ENCODE measurements at places on chromosomes 1 and 21.

DNA sequence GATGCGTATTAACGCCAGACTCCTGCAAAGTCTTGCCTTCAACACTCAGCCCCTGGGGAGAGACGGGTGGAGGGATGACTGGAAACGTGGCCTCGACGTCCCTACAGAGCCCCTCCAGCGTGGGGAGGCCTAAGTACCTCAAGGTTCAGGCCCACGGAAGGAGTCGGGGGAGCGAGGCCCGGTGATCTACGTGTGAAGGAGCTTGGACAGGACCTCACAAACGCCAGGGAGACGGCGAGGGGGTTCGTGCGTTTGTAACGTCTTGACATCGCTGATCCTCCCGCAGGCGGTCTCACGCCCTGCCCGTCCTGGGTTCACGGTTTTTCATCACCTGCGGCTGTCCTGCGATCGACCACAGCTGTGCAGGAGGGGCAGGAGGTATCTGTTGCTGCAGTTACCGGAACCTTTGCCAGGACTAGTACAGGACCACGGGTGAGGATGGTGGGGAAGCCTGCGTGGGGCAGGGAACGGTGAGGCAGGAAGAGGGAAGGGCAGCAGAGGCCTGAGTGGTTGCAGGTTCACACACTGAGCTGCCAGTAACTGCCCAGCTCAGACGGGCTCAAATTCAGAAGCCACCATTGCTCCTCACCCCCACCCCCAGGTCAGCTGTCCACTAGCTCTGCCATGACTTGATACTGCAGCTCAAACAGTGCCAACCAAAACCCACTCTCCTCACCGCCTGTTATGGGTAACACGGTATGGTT, 889 bp upstream of the CCNL2 start:
- DNase-seq = no peak

DNA sequence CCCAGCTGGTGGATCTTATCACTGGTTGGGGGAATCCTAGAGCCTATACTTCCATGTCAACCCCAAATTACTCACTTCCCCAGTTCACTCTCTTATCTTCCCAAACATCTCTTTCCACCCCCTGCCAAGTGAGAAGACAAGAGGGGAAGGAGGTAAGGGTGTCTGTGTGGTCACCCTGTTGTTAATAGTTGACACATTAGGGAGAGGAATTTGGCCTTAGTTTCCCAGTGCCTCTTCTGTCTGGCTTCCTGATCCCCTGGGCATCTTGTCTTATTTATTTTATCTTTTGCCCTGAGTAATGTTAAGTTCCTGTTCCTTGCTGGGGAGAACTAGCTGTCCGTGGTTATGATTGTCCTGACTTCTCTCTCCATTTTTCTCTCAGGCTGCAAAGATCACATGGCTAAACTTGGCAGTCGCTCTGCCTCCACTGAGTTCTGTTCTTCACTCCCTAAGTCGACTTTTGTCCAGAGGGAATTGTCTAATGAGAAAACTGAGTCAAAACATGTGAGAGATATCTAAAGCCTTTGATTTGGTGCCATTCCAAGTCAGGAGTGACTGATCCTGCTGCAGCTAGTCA, 157.1 kb upstream of the SYT6 start:
- no peak for DNase-seq

- no peak for DNase-seq
Measured at GRCh38 chr1:53023546-53023945, 38.5 kb upstream of the PODN start.

GRCh38 chr1:2460203-2460602, 15.9 kb upstream of the PLCH2 start:
- DNase-seq = no peak

- DNase-seq = no peak
Measured at GRCh38 chr1:181513786-181514297, 30.5 kb downstream of the CACNA1E start.

DNA sequence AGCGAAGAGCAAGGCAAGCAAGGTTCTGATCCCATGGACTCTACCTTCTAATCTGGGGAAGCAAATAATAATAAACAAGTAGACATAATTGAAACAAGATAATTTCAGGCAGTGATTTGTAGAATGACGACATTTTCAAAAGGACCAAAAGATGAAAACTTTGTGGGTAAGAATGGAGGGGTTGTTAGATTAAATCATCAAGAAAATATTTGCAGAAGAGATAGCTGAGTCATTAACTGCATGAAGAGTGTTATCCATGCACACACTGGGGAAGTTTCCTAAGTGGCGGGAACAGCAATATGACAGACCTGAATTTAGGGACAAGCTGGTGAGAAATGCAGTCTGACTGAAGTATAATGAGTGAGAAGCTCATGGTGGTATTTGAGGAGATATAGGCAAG, 583.1 kb upstream of the RGS18 start:
- DNase-seq = no peak

Measured in esophagus squamous epithelium (tissue), 5 donors.